Stimulated activated CD4-positive, alpha-beta T cell treated with anti-CD3 and anti-CD28 coated beads, TNF-alpha, amount 100 ng/mL, for 4 hours (primary cell): ENCODE measurements at places on chromosomes 5 and 9.

GRCh38 chr5:4570047-4570995 is 569.8 kb upstream of the ADAMTS16 start:
- no peak for DNase-seq

DNA sequence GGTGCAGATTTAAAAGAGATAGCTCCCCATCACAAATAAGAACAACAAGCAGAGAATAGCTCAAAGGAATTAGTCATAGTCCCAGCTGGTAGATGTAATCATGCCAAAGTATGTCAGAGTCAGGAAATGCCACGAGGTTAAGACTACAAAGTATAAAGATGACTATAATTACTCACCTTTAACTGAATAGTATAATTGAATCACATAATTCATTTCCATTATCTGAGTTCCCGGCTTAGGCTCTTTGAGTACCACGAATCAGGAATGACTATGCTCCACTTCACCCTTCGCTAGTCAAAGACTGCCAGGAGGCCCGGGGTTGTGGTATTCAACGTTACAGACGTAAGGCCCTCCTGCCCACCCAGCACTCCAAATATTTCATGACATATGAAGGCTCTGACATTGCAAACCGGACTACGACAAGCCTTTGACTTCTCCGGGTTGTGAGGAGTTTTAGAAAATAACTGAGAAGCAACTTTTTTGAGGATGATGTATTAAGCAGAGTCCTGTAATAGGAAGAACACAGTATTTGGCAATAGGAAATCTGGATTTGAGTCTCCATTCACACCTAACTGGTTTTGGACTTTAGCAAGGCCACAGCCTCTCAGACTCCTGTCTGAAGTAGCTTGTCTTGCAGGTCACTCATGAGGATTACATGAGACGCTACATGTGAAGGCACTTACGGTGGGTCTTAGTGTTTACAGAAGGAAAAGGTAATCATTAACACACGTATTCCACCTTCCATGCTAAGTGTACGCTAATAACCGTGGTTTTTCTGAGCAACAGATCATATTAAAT is 64.6 kb downstream of the ENC1 start:
- DNase-seq: no peak

DNA sequence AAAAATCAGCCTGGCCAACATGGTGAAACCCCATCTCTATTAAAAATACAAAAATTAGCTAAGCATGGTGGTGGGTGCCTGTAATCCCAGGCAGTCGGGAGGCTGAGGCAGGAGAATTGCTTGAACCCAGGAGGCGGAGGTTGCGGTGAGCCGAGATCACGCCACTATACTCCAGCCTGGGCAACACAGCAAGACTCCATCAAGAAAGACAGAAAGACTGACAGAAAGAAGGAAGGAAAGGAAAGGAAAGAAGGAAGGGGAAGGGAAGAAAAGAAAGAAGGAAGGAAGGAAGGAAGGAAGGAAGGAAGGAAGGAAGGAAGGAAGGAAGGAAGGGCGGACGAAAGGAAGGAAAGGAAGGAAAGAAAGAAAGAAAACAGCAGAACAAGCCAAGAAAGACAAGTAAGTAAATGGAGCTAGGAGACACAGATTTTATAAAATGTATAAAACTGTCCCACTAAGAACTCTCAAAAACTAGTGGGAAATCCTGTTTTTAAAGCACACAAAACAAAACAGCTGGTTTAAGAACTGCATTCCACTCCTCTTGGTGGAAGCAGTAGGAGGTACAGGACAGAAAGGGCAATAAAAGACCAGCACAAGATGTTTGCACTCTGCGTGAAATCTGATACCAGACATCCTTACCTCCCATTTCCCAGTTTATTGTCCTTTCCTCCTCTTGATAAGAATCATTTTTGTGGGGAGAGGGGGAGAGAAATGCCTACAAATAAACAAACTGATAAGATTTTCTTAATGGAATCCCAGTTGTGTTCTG is 46.7 kb downstream of the MYO10 start:
- no peak for DNase-seq

GRCh38 chr5:1205255-1206180 is 4.1 kb downstream of the SLC6A19 start:
- no peak for DNase-seq

DNA sequence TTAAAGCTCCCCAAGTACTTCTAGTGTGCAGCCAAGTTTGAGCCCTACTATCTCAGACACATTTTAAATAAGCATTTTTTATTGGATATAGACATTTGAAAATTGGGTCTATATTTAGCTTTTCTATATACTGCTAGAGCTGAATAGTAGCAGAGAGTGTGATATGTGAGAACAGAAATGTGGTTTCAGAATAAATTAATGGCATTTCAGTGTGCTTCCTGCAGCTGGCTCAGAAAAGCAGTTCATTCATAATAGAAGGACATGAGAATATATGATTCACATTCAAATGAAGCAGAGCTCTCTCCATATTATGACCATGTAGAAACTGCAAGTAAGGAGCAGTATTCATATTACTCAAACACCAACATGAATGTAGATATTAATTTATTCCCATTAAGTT is 464.0 kb downstream of the PTPRD start:
- DNase-seq: no peak

- DNase-seq: no peak
These were observed 52.4 kb downstream of the FBXW11 start for GRCh38 chr5:171953860-171954701.
